Cortex of kidney (tissue), 1 donor: ENCODE measurements at places on chromosomes 5 and 9.

DNA sequence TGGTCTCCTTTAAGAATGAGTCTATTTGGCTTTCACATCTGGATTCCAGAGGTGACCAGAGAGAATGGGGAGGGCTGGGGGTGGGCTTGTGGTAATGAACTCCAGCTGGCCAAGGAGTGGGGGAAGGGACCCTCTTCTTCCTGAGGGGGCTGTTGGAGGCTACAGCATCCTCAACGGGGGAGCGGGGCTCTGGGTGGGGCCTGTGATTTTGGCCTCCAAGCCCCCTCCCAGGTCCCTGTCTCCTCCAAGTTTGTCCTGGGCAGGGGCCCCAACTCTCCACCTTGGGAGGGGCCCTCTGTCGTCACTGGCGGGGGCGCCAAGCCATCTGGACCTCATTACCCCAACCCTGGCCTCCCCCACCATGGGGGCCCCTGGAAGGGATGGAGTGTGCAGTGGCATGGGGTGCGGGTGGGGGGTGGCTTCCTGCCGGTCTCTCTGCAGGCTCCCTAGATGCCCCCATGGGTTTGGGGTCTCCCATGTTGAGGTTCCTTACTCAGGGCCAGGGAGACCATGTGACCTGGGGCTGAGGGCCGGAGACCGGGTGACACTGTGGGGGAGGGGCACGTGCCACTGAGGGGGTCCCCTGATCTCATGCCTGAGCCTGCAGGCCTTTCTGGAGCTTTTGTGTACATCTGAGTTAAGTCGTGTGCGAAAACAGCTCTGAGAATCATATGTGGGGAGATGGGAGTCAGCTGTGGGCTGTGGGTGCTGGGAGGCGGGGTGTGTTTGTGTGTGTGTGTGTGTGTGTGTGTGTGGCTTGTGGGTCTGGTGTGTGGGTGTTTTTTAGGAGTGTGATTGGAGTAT is 32.4 kb downstream of the GOLGA2 start:
- no peak for DNase-seq

DNA sequence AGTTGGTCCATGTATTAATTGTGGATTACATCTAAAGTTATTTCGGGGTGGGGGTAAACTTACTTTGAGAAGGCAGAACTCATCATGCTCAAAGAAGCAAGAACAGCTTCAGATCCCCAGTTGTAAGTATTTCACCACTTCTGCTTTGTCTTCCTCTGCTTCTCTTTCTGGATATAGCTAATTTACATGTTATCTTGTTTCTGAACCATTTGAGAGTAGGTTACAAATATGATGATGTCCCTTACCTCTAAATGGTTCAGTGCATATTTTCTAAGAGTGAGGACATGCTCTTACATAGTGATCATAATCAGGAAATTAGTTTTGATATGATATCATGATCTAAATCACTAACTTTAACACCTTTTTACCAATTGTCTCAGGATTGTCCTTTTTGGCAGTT is 11.9 kb downstream of the TRIO start:
- no peak for DNase-seq

DNA sequence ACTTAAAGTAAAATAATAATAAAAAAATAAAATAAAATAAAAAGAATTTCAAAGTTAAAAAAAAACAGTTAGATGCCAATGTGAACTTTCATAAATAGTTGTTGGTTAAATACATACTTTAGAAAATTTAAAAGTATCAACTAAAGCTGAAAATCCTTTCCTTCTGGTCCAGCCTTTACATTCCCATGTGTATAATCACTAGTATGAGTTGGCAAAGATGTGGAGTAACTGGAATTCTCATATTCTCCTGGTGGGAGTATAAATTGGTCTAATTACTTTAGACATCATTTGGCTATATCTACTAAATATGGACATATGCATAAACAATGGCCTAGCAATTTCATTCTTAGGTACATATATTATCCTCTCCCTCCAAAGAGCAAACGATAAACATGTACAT is 619.9 kb downstream of the PTPRD start:
- no peak for DNase-seq

DNA sequence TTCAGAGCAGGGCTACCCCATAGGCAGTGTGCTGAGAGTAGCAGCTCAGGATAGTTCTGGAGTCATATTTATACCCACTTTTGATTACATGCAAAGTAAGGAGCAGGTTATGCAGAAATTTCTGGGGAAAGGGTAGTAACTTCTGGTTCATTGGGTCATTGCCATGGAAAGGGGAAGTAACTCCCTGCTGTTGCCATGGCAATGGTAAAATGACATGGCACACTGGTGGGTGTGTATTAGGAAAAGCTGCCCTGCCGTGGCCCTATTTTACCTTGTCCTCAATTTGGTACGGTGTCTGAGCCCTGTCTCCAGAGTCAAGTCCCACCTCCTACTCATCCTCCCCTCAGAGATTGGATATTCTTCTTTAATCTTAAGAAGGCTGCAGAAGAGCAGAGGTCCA is 526.7 kb upstream of the TYRP1 start:
- no peak for DNase-seq

- no peak for DNase-seq
Observed at GRCh38 chr5:36279054-36279698, 22.5 kb downstream of the RANBP3L start.

- DNase-seq, result no peak
Observed at GRCh38 chr9:134329576-134329855, 3.3 kb downstream of the RXRA start.

- DNase-seq, result no peak
Observed at GRCh38 chr9:137504432-137504777, 45.3 kb upstream of the NSMF start.

GRCh38 chr5:120759587-120759986 is 295.5 kb downstream of the PRR16 start:
- DNase-seq, result no peak

- DNase-seq, result no peak
Observed at GRCh38 chr5:42606464-42606869, 150.2 kb upstream of the CCDC152 start.

GRCh38 chr9:124665391-124666058 is 105.6 kb downstream of the NR6A1 start:
- DNase-seq, result no peak

DNA sequence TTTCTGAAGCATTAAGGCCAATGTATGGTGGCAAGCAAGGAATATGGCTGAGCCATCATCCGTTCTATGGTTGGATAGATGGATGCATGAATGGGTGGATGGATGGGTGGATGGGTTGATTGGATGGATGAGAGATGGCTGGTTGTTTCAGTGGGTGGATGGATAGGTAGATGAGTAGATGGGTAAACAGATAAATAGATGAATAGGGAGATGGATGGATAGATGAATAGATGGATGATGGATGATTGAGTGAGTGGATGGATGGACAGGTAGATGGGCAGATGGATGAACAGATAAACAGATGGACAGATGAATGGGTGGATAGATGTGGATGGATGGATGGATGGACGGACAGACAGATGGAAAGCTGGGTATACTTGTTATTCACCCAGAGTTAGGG is 92.6 kb upstream of the ZNF618 start:
- no peak for DNase-seq

GRCh38 chr9:116269250-116269649 is 115.7 kb downstream of the PAPPA start:
- DNase-seq, result no peak

- no peak for DNase-seq
Observed at GRCh38 chr5:100792781-100793180, 110.3 kb downstream of the ST8SIA4 start.

- no peak for DNase-seq
Observed at GRCh38 chr9:112296929-112297328, 36.5 kb downstream of the PTBP3 start.

- no peak for DNase-seq
Observed at GRCh38 chr9:15289603-15290002, 17.4 kb downstream of the TTC39B start.

GRCh38 chr5:126471875-126472537 is 48.8 kb downstream of the GRAMD2B start:
- DNase-seq, result no peak

DNA sequence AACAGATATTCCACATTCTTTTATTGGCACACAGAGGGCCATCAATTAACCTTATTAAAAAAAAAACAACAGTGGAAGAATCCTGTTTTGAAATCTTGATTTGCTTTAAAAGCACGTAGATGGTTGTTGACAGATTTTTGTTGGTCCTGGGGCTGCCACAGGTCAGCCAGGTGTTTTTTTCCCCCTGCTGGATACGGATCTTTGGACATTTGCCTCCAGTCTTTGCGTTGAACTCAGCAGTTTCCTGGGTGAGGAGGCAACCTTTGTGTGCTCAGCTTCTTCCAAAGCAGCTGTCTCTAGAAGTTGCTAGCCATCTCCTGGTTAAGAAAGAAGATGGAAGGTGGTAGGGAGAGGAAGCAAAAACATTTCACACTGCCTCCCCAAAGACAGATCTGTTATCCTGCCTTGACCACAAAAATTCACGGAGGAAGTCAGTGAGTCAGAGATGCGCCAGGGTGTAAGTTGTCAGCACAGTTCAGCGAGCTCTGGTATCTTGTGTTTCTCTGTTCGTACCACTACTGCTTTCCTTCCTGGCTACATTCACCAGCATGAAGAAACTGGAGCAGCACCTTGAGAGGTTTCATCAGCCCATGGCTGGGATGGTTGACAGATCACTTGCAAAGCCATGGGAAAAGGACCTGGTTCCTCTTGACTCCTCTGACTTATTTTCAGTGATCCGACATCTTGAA is 207.3 kb downstream of the ARHGAP26 start:
- DNase-seq, result no peak

DNA sequence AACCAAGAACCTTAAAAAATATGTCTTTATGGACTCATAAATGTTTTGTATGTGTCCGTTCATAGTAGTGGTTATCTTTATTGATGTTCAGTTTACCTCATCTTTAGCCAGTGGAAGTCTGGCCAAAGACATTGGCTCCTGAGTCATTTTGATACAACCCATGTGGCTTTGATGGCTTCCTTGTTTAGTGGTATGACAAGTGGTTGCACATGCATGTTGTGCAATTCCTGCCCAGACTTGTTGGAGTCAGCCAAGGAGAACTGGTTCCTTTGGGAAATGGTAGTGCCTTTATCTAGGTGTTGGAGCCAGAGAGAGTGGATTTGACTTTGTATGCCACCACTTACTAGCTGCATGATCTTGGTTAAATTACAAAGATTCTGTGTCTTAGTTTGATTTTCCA is 94.3 kb downstream of the RPS23 start:
- no peak for DNase-seq

GRCh38 chr5:3734632-3735031 is 139.0 kb downstream of the IRX1 start:
- DNase-seq, result no peak

- DNase-seq, result no peak
Observed at GRCh38 chr9:98010445-98010844, 27.3 kb downstream of the ANP32B start.

- no peak for DNase-seq
Observed at GRCh38 chr9:133536080-133536479, 1.6 kb downstream of the ADAMTSL2 start.

- DNase-seq, result no peak
Observed at GRCh38 chr5:89117124-89117644, 234.2 kb upstream of the MEF2C start.

DNA sequence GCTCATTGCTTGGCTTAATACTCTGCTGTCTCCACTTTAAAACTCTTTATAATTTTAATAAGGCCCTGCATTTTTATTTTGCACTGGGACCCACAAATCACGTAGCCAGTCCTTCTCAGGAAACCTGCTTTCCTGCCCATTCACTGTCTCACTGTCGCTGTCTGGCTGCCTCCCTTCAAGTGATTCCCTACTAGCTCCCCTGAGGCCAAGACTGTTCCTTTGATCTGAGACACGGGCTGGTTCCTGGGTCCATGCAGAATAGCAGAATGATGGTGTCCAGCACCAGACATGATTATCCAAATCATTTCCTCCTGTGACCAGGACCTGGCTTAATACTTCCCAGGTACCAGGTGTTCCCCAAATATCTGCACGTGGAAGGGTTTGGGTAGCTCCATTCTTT is 597.1 kb upstream of the KLF4 start:
- no peak for DNase-seq

DNA sequence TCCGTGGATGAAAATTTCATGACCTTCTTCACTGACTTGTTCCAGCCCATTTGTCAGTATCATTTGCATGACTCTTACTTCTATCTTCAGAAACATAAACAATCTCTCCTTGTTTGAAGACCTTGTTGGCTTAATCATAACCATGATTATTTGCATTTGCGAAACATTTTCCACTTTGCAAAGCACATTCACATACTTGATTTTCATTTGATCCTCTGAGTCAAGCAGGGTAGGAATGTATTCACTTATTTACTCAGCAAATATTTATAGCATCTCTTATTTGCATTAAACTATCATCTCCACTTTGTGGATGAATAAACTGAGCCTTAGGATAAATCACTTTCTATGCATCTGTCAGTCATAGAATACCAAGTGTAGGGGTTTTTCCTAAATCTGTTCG is 343.0 kb upstream of the SGCD start:
- no peak for DNase-seq

DNA sequence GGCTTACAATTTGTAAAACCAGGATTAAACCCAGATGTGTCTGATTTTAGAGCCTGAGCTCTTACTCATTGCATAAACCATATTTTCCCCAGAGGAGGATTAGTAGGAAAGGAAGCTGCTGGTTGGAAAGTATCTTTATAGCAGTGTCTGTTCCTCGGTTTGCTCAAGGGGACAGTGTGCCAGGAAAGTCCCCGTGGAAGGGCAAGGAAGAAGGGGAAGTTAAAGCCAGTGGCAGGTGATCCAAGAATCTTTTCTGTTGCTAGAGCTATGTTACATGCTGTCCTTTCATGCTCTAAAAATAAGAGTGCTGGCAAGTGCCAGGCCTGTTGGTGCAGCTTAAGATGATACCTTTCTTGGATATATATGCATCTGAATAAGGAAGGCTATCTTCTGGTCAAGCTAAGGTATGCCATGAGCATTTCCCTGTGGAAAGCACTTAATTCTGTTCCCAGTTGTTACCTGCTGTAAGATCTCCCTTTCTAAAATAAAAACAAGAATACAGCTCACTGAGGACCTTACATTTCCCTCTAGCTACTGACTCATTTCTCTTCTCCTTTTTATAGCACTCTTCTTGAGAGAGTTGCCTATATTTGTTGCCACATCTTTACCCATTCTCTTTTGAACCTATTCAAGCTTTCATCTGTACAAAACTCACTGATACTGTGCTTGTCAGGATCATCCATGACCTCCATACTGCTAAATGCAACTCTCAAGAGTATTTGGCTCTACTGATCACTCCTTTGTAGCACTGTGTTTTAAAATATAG is 8.0 kb downstream of the PDCD1LG2 start:
- no peak for DNase-seq

GRCh38 chr9:126490214-126490631 is 123.5 kb upstream of the LMX1B start:
- no peak for DNase-seq

- no peak for DNase-seq
Observed at GRCh38 chr9:90002397-90003271, 397.8 kb downstream of the GADD45G start.

DNA sequence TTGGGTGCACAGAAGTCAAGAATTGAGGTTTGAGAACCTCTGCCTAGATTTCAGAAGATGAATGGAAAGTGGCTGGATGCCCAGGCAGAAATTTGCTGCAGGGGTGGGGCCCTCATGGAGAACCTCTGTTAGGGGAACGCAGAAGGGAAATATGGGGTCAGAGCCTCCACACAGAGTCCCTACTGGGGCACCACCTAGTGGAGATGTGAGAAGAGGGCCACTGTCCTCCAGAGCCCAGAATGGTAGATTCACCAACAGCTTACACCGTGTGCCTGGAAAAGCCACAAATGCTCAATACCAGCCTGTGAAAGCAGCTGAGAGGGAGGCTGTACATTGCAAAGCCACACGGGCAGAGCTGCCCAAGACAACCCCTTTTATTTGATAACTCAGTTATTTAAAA is 383.5 kb downstream of the TLE4 start:
- DNase-seq, result no peak
